ENCODE measurements at places on chromosomes 7 and 10.

GRCh38 chr7:140635345-140635744 is 5.3 kb downstream of the DENND2A start:
- DNase-seq, result no peak

- no peak for DNase-seq
These were observed 7.8 kb downstream of the MEOX2 start for GRCh38 chr7:15678653-15679052.

- DNase-seq, result no peak
These were observed 186.0 kb downstream of the JAZF1 start for GRCh38 chr7:27994639-27995038.

DNA sequence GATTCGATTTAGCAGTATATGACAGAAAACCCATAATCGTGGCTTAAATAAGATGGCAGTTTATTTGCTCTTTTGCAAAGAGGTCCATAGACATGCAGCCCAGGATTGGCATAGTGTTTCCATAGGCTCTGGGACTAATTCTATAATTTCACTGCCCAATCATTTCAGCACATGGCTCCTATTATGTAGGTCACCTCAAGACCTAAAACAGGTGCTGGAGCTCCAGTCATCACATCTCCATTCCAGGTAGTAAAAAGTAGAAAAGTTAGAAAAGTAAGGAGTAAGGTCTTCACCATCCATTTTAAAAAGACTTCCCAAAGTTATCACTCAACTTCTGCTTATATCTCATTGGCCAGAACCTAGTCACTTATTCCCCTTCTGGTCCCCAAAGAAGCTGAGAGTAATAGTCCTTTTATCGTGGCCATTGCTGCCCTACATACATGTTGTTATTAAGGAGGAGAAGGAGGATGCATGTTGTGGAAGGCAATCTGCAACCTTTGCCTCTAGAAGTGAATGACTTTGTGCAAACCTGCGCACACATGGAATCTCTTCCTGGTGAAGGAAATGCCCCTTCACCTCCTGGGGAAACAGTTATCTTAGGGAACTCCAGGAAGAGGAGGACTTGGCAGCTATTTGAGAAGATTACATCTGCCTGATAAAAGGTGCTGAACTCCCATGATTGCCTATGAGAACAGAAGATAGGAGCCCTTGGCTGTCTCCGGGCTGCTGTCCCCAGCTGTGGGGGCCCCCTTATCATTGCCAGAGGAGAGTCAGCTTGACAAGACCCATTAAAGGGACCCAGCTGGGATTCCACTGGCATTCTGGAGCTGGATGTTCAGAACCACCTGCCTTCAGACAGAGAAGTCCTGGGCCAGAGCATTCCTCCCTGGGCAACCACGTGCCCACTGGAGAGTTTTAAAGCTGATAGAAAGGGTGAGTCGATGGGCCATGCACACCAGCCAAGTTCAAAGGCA is 330.6 kb upstream of the ZMIZ1 start:
- DNase-seq, result no peak

DNA sequence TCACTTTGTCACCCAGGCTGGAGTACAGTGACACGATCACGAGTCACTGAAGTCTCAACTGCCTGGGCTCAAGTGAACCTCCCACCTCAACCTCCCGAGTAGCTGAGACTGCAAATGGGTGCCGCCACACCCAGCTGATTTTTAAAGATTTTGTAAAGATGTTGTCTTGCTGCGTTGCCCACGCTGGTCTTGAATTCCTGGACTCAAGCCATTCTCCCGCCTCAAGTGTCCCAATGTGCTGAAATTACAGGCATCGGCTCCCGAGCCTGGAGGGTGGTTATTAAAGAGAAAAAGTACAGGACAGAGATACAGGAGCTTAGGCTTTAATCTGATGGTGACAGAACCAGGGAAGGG is 55.1 kb downstream of the KCTD7 start:
- no peak for DNase-seq

- no peak for DNase-seq
These were observed 36.6 kb downstream of the INSYN2A start for GRCh38 chr10:127159648-127160245.

DNA sequence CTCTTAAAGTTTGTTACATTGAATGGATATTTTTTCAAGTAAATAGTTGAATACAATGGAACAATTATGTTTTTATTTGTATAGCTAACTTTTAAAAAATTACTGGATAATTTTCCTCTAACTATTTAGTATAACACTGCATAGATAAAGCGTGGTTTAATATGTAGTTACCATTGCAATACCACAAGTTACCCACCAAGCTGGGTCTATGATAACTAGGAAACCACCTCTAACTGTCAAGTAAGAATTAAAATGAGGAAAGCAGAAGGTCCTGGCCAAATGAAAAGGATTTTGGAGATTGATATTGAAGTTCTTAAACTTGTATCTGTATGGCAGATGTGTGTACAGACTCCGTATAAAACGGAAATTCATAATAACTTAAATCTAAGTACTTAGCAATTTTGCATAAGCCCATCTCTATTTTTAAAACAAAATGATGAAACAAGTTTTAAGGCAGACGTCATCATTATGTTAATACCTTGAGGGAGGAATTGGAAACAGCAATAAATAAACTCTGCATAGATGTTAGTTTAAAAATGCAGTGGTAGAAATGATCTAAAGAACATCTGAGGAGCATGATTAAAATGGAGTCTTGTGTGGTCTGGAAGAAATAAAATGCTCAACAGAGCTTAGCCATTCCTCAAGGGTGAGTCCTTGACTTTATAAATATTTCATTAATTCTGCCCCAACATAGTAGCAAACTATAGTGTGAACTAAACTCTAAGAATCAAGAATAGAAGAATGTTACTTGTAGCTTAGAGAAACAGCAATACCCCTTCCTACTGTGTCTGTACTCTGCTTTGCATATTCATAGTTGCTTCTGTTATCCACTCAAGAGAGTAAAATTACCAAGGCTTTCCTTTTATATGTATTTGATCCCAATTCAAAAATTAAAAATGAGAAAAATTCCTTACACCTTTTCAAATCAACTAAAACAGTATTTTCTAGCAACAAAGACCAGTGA is 206.4 kb upstream of the FERD3L start:
- no peak for DNase-seq

DNA sequence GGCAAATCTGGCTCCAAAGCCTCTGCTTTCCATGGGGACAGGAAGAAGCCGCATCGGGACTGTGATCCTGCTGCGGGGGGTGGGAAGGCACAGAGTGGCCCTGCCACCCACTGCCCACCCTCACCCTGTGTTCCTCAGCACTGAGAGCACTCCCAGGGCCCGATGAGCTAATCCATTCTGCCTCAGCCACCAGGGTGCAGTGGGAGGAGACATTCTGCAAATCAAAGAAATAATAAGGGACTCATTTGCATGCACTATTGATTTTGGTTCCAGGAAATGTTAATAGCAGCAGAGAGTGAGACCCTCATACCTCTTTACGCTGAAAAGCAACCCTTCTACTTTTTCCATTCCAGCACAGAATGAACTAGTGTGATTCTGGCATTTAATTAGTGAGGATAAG is 572.8 kb downstream of the INHBA start:
- no peak for DNase-seq

DNA sequence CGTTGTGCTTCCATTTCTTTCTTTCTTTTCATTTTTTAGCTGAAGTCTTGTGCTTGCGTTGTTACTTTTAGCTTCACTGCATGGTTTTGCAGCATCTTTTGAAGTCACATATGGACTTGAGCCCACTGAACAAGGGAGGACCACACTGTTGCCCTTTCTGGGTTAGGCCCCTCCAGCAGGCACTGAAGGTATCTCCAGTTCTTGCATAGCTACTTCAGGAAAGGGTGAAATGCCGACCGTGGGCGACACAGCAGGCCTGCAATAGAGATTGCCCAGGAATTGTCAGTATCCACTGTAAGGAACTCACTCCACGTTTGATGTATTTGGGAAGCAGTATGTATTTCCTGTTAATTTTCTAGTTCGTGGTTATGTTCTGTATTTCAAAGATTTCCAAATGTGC is 85.1 kb downstream of the WDR37 start:
- DNase-seq, result no peak

DNA sequence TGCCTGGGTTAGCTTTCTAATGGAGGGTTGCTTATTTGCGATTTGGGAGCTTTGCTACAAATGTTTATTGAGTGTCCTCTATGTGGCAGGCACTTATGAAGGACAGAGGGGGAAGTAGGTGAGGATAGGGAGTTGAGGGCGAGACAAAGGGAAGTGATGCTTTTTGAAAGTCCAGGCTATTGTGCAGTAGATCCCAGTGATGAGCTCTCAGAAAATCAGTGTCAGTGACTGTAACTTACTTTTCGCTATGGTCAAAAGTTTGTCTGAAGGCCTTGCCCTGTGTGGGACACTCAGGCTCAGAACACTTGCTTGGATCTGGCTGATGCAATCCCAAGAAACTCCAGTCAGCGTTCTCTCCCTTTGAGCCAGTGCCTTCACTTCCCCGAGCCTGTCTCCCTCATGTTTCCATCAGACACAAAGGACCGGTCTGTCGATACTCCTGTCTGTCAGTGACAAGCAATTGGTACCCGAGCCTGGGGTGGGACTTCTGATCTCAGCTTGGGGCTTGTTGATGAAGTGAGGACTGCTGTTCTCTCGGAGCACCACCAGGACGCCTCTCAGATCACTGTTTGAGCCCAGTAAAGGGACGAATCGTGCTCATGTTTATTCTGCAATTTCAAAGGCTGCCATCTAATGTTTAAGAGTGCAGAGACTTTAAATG is 63.1 kb upstream of the SORCS3 start:
- no peak for DNase-seq

DNA sequence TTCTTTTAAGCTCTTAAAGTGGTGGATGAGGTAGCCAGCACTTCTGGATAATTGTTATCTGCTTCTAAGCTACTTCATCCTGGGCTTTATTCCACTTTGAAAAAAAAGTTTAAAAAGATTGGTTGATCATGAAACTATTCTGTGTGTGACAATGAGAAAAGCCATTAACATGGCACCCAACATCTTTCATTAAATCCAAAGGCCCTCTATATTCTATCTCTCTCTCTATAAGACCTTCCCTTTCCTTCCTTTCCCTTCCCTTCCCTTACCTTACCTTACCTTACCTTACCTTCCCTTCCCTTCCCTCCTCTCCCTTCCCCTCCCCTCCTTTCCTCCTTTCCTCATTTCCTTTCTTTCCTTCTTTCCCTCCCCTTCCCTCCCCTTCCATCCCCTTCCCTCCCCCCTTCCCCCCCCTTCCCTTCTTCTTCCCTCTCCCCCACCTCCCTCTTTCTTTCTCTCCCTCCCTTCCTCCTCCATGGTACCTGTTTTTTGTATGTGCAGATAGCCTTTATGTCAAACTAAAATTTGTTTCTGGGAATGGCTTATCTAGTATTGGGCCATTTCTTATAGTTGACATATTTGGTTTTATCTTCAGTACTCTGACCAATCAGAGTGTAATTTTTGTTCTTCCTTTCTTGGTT is 218.7 kb downstream of the DKK1 start:
- DNase-seq, result no peak

DNA sequence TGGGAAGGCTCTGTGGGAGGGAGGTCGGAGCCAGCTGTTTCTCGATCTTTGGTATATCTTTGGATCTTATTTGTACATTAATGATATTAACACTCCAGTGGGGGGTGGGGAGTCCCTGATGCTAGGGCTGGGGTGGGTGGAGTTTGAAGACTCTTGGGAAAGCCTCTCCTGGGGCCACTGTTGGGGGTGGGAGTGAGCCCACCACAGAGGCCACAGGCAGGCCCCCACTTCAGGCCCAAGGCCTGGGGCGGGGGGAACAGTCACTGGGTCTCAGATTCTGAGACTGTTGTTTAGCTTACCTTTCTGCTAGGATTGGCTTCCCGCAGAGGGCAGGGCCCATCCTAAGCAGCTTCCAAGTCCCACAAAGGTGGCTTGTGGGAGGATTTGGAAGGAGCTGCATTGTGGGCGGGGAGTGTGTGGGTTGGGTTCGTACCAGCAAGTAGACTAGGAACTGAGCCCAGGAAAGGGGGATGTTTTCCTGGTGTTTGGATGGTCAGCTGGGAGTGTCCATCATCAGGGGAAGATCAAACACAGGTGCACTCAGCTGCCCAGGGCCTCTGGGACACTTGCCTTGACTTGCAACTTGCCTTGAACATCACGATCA is 11.9 kb downstream of the YKT6 start:
- no peak for DNase-seq

DNA sequence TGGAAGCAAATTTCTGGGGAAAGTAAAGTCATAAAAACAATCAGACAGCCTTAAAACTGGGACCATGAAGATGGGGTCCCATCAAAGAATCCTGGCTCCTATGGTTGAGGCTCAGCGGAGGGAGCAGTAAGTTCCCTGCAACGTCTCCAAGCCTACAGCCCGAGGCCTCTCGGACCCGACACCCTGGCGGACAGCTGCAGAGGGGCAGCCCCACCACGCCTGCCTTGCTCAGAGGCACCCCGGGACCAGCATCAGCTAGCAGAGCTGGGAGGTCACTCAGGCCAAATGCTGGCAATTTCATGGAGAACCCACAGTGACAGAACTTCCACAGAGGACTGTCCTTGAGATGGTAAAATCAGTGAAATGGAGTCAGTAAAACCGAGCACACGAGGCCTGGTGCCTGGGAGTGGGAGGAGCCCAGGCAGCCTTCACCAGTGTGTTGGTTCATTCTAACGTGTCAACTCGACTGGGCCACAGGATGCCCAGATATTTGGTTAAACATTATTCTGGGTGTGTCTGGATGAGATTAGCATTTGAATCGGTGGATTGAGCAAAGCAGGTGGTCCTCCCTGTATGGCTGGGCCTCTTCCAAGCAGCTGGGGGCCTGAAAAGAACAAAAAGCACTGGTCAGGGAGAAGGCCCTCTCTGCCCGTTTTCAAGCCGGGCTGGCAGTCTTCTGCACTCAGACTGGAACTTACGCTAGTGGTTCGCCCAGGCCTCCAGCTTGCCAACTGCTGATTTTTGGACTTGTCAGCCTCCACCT is 96.2 kb upstream of the INSIG1 start:
- no peak for DNase-seq

DNA sequence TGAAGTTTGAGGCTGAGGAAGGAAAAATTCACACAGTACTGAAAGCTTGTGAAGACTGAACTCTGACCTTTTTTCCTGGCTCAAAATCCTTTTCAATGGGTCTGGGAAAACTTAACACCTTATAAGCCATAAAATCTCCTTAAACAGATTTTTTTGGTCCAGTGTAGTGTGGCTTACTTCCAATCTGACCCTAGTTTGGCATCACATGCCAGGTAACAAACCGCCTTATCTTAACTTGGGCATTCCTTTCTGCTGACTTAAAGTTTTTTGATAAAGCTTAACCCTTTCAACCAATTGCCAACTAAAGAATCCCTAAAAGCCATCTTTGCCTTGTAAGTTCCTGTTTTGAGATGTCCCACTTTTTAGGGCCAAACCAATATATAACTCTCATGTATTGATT is 13.2 kb upstream of the ITPRID1 start:
- DNase-seq, result no peak
